ENCODE measurements at places on chromosomes 6 and 20.
A peak's percentile ranks its signal among the peaks of the same experiment; 100 is the strongest.

DNA sequence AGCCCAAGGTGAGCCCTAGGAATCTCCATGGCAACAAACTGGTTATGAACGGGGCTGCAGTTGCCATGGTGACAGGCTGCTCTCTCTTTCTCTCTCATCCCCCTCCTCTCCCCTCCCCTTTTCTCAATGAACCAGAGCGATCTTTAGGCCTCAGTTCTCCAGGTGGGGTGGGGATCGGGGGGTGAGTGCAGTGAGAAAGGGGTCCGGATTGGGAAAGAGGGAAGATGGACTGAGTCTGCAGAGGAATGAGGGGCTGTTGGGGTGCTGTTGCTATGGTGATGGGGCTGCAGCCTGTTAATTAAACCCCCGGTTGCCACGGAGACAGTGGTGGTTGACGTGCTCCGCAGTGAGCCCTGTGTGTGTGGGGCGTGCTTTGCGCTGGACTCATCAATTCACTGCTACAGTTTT, 3.6 kb upstream of the SLC12A5 start:
- DNase-seq: no peak

DNA sequence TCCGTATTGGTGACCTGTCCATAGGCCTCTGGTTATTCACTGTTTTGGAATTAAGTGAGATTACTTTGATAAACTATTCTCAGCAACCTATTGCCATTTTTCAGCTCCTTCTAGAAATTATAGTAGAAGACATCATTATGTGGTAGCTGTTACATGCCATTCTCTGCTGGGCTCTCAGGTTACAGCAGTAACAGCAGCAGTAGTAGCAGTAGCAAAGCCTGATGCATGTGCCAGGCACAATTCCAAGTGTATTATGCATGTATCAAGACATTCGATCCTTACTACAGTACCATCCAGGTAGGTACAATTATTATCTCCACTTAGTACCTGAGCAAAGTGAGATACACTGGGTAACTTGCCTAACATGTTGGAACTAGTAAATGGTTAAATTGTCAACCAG, 74.3 kb downstream of the RPS12 start:
- DNase-seq: no peak

- no peak for DNase-seq
These were observed 79.0 kb downstream of the ALDH8A1 start for GRCh38 chr6:134870677-134871498.

DNA sequence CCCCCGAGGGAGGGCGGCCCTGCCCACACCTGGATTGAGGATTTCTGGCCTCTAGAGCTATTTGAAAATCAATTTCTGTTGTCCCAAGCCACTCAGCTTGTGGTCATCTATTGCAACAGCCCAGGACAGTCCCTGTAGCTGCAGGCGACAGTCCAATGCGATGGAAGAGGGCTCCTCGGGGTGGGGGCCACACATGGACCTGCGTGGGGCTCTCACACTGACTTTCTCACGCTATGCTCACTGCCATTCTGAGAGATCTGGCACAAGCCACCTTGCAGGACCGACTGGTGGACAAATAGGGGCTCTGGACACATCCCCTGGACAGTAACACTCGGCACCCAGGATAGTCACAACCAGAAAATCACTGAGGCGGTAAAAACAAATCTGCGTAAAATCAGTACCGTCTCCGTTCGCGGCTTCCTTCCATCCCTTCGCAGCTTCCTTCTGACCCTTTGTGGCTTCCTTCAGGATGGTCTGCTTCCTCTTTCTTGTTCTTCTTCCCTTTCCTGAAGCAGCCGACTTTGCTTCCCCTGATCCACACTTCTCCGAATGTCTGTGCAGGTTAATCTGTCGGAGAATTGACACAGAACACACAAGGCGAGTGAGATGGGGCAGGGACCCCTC, 21.8 kb downstream of the CTCFL start:
- DNase-seq: no peak

DNA sequence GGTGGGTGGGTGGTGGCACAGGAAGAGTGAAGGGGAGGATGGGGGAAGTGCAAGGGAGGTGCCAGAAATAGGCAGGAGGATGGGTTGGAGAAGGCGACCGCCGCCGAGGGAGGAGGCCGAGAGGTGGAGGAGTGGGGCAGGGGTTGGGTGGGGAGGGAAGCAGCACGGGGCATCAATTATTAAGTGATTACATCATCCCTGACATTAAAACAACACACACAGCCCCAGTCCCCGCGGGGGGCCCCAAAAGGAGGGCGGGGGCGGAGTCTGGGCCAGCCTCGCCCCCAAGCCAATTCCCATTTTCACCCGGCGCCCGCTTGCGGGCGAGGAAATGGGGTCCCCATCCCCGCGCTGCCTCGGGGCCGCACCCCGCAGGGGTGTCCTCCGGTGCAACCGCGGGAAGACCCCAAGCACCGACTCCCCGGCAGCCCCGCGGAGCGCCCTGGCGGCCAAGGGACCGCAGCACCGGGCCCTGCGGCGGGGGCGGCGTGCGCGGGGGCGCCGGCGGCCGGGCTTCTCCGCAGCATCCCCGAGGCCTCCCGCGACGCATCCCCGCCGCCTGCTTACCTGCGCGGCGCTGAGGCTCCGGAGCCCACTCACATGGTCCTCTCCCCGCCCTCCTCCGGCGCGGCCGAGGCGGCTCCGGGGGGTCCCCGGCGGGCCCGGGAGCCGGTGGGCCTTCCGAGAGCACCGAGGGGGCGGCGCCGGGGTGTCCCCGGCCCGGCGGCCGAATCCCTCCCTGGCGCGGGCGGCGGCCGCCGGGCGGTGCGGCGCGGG, 663 bp downstream of the FYN start:
- DNase-seq: peak; percentile 52

DNA sequence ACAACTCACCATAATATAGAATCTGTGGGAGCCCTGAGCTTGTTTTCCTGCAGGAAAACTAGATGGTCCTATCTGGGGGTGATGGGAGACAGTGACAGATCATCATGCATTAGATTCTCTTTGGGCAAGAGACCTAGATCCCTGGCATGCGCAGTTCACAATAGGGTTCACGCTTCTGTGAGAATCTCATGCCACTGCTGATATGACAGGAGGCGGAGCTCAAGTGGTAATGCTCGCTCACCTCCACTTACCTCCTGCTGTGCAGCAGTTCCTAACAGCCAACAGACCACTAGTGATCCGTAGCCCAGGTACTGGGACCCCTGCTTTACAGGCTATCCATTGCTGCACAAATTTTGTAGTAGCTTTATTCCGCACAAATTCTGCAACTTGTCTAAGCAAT, 84.5 kb downstream of the HIVEP2 start:
- no peak for DNase-seq

DNA sequence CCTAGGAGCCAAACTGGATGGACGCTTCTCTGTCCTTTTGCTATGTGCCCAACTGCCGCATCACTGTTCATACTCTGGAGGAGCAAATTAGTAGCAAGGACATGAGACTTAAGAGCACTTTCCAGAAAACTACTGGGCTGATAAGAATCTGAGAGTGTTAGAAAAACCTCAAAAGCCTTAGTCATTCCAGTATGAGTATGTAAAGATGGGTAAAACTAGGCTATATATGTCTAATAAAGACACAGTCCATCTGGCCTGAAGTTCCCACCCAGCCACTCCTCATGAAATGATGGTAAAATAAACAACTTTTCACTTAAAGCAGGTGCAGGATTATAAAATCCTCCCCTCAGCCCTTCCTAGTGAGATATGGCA, 30.6 kb downstream of the SHLD1 start:
- DNase-seq: no peak

DNA sequence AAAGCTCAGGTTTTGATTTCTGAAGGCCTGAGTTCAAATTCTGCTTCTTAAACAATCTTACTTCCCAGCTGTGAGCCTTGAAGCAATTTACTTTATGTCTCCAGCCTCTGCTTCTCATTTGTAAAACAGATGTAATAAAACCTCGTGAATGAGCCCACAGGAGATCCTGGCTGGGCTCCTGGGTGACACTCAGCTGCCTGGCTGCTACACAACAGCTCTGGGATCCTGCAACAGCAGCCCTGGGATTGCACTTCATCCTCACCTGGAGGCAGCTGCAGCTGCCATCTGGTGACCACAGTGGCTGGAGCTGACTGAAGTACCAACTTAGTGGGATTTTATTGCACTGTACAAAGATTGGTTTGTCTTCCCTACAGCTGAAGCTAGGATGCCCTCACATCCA, 98.6 kb downstream of the NDUFAF5 start:
- no peak for DNase-seq

DNA sequence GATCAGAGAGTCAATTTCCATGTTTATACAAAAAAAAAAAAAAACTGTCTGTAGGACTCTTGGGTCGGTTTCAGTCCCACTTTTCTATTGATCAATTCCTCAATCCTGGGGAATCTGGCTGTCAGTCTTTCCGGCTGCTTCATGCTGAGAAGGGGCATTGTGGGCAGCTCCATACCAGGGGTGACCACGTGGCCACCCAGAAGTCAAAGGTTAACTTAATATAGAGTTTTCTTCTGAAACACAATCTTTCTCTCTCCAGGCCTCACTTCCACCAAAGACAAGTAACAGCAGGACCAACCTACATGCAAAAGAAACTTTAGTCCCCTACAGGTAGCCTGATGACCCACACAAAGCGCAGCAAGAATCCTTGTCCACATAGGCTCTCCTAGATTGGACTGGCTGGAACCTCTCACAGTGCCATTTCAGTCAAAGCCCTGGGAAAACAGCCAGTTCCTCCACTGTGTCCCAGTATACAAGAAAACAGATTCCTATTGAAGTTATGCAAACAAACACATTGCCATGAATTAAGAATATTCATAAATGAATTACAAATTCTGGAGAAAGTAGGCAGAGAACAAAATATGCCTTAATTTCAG, 18.5 kb upstream of the SERPINB9 start:
- no peak for DNase-seq

DNA sequence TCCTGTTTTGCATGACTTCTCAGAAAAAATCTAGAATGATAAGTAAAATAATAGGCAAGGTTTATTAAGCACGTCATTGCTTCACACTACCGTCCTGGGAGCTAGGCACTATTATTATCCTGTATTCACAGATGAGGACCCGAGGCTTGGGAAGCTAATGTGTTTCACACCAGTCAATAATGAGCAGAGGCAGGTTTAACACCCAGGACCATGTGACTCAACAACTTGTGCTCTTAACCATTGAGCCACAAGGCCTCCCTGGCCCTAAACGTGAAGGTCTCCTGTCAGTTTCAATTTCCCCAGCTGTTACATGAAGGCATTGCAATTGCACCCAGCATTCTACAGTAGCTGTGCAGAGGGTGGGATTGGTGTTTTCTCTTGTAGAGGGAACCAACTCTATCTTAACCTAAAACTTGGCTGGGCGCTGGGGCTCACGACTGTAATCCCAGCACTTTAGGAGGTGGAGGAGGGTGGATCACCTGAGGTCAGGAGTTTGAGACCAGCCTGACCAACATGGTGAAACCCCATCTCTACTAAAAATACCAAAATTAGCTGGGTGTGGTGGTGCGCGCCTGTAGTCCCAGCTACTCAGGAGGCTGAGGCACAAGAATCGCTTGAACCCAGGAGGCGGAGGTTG, 191.2 kb downstream of the BCAS1 start:
- DNase-seq: no peak

- DNase-seq: no peak
These were observed 57.4 kb downstream of the B4GALT5 start for GRCh38 chr20:49656304-49656703.

GRCh38 chr6:109406196-109406595, 23.9 kb upstream of the CD164 start:
- DNase-seq: no peak

- no peak for DNase-seq
These were observed 46.9 kb downstream of the OSTM1 start for GRCh38 chr6:108027594-108027993.

GRCh38 chr6:134810402-134810801, 139.5 kb downstream of the ALDH8A1 start:
- no peak for DNase-seq

GRCh38 chr6:48691420-48691819, 580.4 kb upstream of the PTCHD4 start:
- DNase-seq: no peak

DNA sequence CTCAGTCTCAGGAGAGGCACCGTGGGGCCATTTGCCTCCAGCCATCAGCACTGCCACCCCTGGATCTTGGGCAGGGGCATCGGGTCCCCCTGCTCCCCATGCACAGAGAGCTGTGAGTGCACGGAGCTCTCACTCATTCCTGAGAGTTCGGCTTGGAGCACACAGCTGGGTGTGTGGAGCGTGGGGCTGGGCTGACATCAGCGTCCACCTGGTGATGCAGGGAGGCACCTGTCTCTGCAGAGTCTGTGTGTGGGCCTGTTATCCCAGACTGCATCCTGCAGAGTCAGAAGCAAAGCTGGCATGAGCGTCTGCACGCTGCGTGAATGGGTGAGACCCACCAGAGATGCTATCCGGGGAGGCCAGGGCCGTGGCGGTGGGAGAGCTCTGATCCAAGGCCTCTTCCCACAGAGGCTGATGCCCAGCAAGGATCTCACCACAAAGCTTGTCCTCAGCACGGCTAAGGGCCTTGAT, 248.8 kb upstream of the AFDN start:
- no peak for DNase-seq

- no peak for DNase-seq
These were observed 266.2 kb downstream of the UTRN start for GRCh38 chr6:144551339-144551738.

DNA sequence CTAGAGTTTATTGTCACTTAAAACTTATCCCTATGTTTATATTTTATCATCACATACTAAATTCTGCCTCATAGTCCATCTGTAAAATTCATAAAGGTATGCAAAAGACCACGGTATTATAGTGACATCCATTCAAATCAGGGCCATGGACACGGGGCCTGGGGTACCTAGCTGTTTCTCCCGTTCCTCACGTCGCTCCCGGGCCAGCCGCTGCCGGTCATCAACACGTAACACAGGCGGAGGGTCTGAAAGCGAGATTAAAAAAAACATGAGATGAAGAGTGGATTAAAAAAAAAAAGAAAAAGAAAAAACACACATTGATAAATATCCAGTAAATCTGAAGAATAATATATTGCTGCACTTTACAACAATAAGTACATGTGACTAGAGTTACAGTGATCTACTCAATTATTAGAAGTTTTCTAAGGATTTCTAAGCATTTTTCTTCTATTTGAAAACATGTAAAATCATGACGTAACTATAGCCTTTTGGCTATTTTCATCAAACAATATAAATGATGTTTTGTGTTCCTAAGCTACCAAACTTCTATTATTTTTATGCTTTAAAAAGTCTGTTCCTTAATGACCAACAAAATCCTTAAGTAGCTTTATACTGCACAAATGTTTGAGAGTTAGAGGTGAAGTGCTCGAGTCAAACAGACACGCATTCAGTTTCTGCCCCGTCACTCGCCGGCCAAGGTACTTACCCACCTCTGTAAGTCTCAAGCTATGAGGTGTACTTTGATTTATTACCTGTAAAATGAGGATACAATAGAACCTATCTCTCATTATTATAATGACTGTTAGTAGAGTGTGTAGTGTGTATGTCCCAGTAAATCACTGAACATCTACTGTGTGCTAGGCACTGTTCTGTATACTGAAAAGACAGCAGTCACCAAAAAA, 122.1 kb upstream of the BCLAF1 start:
- DNase-seq: no peak

DNA sequence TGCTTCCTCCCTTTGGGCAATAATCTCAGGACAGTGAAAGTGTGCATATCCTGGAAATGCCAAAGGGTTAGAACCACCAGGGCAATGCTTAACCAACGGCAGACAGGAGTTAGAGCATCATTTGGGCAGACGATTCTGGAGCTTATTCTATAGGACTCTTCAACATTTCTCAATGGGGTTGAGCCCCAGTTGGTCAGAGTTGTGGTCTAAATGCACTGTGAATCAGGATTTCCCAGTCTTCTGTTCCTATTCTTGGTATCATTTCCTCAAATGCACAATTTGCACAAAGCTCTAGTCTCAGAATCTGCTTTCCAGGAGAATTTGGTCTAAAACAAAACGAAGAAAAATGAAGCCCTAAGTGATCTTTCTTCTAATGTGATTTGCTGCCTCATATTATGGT, 389.6 kb upstream of the JAG1 start:
- no peak for DNase-seq

- no peak for DNase-seq
These were observed 96.0 kb downstream of the ADTRP start for GRCh38 chr6:11682561-11682975.
